ENCODE measurements at places on chromosomes 13 and 19.
A peak's percentile ranks its signal among the peaks of the same experiment; 100 is the strongest.

DNA sequence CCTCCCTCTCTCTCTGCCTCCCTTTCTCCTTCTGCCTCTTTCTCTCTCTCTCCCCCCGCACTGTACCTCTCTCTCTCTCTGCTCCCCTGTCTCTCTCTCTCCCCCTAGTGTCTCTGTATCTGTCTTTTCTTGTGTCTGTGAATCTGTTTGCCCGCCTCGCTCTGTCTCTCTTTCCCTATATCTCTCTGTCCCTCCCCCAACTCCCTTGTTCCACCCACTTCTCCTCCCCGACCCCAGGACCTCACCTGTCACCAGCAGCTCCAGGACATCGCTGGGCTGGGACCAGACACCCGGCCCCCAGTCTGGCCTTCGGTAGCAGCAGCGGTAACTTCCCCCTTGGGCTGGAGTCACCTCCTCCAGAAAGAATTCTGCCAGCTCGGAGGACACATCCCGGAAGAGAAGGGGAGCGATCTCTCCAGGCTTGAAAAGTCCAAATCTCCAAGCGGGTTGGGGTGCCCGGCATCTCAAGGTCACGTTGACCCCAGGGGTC, 3.9 kb downstream of the OSCAR start:
- H3K4me3 ChIP-seq = peak overlapping the region; percentile 62
- H3K27me3 ChIP-seq = peaks cover 31% of the 10 kb centered on the region
- H3K36me3 ChIP-seq = no peaks in the 10 kb centered on the region
- no peak overlapping the region for H3K27ac ChIP-seq

- no peak overlapping the region for H3K27ac ChIP-seq
- no peak overlapping the region for H3K4me3 ChIP-seq
- DNase-seq = no peak
- no peaks in the 10 kb centered on the region for H3K36me3 ChIP-seq
- no peaks in the 10 kb centered on the region for H3K27me3 ChIP-seq
Measured at GRCh38 chr19:33785795-33786194, 10.9 kb upstream of the KCTD15 start.

DNA sequence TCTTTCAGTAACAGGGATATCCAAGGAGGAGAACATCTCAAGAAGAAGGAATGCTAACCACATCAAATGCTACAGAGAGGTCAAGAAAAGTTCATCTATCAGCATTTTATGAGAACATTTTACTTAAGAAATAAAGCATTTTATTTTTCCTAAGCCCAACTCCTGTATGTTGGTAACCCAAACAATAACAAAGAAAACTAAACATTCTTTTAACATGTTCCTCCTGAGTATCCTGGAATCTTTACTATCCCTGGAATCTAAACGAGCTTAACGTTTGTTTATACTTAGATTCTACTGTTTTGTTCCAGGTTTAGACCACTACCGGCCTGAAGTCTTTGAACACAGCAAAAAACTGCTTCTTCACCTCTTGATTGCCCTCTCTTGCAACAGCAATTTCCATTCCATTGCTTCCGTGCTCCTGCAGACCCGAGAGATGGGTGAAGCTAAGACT, 89.7 kb downstream of the ZAR1L start:
- no peak overlapping the region for H3K4me3 ChIP-seq
- no peak overlapping the region for H3K27ac ChIP-seq
- no peaks in the 10 kb centered on the region for H3K27me3 ChIP-seq
- H3K36me3 ChIP-seq = no peaks in the 10 kb centered on the region
- no peaks in the 10 kb centered on the region for H3K4me1 ChIP-seq

DNA sequence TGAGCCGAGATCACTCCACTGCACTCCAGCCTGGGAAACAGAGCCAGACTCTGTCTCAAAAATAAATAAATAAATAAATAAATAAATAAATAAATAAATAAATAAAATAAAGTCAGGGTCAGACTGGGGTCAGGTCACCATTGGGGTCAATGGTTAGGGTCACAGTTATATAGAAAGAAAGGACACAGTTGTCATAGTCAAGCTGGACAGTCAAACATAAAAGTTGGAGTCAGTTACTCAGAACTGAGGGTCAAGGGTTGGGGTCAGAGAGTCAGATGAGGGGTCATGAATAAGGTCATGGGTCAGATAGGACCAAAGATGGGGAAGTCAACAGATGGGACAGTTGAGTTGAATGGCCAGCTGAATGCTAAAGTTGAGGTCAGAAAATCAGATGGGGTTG, 16.7 kb upstream of the EPOR start:
- DNase-seq = no peak
- H3K4me1 ChIP-seq = no peaks in the 10 kb centered on the region
- H3K36me3 ChIP-seq = peaks cover 4% of the 10 kb centered on the region
- no peaks in the 10 kb centered on the region for H3K27me3 ChIP-seq
- H3K4me3 ChIP-seq = no peak overlapping the region

DNA sequence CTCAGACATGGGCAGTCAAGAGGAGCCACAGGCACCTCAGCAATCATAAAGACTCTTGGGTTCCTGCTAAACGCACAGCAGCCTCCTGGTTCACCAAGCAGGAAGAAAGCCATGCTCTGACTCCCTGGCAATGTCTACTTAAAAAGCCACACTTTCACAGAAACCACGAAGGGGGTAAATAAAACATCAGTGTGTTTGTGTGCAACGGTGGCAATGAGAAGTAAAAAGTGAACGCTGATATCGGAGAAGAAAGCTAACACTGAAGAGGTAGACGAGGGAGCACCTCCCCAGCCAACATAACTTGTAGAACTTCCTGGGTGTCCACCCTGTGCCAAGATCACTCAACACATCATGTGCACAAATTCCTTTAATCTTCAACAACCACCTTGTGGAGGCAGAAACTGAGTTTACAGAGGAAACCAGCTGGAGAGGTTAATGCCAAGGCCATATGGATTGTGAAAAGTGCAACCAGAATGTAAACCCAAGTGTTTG, 30.2 kb downstream of the HSPH1 start:
- H3K4me1 ChIP-seq = no peaks in the 10 kb centered on the region
- no peak overlapping the region for H3K27ac ChIP-seq
- H3K36me3 ChIP-seq = peaks cover 29% of the 10 kb centered on the region
- no peak overlapping the region for H3K4me3 ChIP-seq
- no peaks in the 10 kb centered on the region for H3K27me3 ChIP-seq

GRCh38 chr13:78631077-78631476, 27.7 kb upstream of the POU4F1 start:
- no peaks in the 10 kb centered on the region for H3K27me3 ChIP-seq
- H3K36me3 ChIP-seq = peaks cover 54% of the 10 kb centered on the region
- no peak overlapping the region for H3K27ac ChIP-seq
- H3K4me1 ChIP-seq = no peaks in the 10 kb centered on the region
- DNase-seq = no peak

GRCh38 chr19:18843960-18844359, 12.2 kb downstream of the UPF1 start:
- no peak overlapping the region for H3K27ac ChIP-seq
- no peak for DNase-seq
- H3K36me3 ChIP-seq = peaks cover 21% of the 10 kb centered on the region
- H3K27me3 ChIP-seq = no peaks in the 10 kb centered on the region
- H3K4me3 ChIP-seq = no peak overlapping the region
- peaks cover 3% of the 10 kb centered on the region for H3K4me1 ChIP-seq

GRCh38 chr13:39840201-39840600, 184.7 kb downstream of the COG6 start:
- H3K27ac ChIP-seq = no peak overlapping the region
- DNase-seq = no peak
- H3K36me3 ChIP-seq = no peaks in the 10 kb centered on the region
- no peaks in the 10 kb centered on the region for H3K4me1 ChIP-seq
- no peak overlapping the region for H3K4me3 ChIP-seq

DNA sequence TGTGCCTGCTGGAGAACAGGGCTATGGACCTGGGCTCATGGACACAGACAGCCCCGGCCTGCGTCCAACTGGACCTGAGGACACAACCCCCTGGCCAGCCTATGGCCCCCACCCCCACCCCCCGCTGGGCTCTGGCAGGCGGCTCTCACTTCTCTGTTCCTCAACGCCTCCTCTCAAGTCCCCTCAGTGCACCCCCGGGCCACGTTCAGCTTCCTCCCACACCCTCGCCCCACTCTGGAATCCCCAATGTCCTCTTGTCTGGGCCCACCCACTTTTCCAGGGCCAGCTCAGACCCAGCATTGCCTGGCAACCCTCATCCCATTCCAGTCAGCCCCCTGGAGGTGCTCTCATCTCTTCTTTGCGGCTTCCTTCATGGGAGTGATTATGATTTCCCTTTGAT, 130.2 kb upstream of the SPACA7 start:
- no peaks in the 10 kb centered on the region for H3K27me3 ChIP-seq
- H3K36me3 ChIP-seq = no peaks in the 10 kb centered on the region
- H3K4me1 ChIP-seq = no peaks in the 10 kb centered on the region
- no peak overlapping the region for H3K27ac ChIP-seq

- H3K4me1 ChIP-seq = no peaks in the 10 kb centered on the region
- H3K27ac ChIP-seq = no peak overlapping the region
- H3K36me3 ChIP-seq = peaks cover 12% of the 10 kb centered on the region
Measured at GRCh38 chr19:11453468-11454341, 18.3 kb downstream of the PRKCSH start.

GRCh38 chr13:76783798-76784197, 102.4 kb downstream of the KCTD12 start:
- H3K4me1 ChIP-seq = no peaks in the 10 kb centered on the region
- DNase-seq = peak; percentile 71
- no peak overlapping the region for H3K4me3 ChIP-seq
- no peaks in the 10 kb centered on the region for H3K27me3 ChIP-seq
- no peak overlapping the region for H3K27ac ChIP-seq

GRCh38 chr13:70023516-70023915, 84.1 kb upstream of the ATXN8OS start:
- DNase-seq = no peak
- no peaks in the 10 kb centered on the region for H3K36me3 ChIP-seq
- H3K4me3 ChIP-seq = no peak overlapping the region
- peaks cover 5% of the 10 kb centered on the region for H3K4me1 ChIP-seq
- no peak overlapping the region for H3K27ac ChIP-seq

- H3K27me3 ChIP-seq = no peaks in the 10 kb centered on the region
- H3K27ac ChIP-seq = no peak overlapping the region
- no peak for DNase-seq
- no peaks in the 10 kb centered on the region for H3K36me3 ChIP-seq
Measured at GRCh38 chr19:2711172-2711874, 8.8 kb upstream of the GNG7 start.

DNA sequence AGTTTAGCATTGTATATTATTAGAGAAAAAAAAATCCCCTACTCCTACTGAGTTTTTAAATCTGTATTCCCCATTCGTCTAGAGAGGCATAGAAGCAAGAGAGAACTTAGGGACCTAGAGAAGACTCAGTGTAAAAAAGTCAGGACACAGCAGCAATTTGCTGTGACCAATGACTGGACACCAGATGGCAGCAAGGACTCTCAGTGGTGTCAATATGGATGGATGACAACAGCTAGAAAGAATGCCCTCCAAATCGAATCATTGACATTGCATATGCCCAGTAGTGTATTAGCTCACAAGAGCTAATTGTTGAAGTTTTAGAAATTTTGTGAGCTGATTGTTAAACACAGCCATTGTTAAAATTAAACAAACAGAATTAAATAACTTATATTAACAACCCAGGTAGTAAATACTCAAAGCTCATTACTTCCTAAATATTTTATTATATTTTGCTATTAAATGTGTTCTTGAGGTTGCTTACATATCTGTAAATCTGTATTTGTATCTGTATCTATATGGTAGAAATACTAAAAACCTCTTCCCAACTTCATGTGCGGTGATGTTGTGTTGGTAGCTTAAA, 43.9 kb downstream of the SIAH3 start:
- no peaks in the 10 kb centered on the region for H3K27me3 ChIP-seq
- H3K27ac ChIP-seq = no peak overlapping the region
- H3K4me3 ChIP-seq = no peak overlapping the region
- no peaks in the 10 kb centered on the region for H3K36me3 ChIP-seq
- H3K4me1 ChIP-seq = no peaks in the 10 kb centered on the region

- no peak overlapping the region for H3K4me3 ChIP-seq
- H3K27ac ChIP-seq = no peak overlapping the region
- H3K27me3 ChIP-seq = no peaks in the 10 kb centered on the region
- no peaks in the 10 kb centered on the region for H3K4me1 ChIP-seq
- DNase-seq = no peak
- no peaks in the 10 kb centered on the region for H3K36me3 ChIP-seq
Measured at GRCh38 chr19:6127716-6128335, 7.6 kb upstream of the ACSBG2 start.

- H3K36me3 ChIP-seq = peaks cover 32% of the 10 kb centered on the region
- H3K27ac ChIP-seq = no peak overlapping the region
- no peak overlapping the region for H3K4me3 ChIP-seq
- H3K4me1 ChIP-seq = no peaks in the 10 kb centered on the region
Measured at GRCh38 chr13:99516153-99516929, 15.1 kb downstream of the TM9SF2 start.

DNA sequence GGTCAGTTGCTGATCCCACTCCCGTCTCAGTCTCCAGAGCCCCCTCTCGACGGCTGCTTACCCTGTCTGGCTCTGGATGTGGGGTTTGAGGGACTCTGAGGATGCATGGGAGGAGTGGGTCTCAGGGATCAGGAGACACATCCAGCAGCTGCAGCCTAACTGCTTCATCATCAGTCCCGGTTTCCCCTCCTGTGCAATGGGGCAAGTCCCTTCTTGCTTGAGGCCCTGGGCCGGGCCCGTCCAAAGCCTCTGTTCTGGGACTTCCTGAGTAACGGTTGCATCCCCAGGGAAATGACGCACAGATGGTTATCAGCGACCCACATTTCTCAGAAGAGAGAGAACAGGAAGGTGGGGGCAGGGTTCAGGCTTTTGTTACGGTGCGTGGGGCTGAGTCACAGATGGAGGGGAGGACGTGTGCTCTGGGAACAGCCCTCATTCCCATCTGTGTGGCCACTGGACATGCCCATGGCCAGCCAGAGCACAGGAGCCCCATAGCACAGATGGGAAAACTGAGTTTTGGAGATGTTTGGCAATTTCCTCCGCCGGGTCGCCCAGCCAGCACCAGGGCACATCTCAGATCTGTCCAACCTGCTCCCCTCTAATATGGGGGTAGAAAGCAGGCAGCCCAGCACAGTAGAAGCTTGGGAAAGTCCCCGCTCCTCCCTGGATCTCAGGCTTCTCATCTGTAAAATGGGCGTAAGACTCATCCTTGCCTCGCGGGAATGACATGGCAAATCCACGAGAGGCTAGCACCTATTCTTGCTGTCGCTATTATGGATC, 19.3 kb downstream of the GNA15 start:
- no peak overlapping the region for H3K27ac ChIP-seq
- H3K4me1 ChIP-seq = no peaks in the 10 kb centered on the region
- H3K36me3 ChIP-seq = no peaks in the 10 kb centered on the region
- H3K27me3 ChIP-seq = no peaks in the 10 kb centered on the region
- no peak for DNase-seq
- no peak overlapping the region for H3K4me3 ChIP-seq

DNA sequence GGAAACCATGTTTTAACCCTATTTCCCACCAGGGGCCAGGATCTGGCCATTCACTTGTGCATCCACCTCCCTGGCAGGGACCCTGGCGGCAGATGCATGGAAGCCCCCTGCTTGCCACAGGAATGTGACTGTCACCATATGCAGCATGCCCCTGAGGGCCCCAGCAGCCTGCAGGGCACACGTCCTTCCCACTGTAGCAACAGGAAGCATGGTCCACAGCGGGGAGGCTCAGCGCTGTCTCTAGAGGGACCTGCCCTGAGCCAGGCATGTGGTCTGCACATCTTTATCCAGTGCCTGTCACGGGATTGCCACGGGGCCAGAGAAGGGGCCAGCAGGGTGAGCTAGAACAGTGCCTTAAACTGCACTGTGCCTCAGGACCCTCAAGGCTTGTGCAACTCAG, 34.9 kb upstream of the MCF2L start:
- DNase-seq = no peak
- H3K27ac ChIP-seq = no peak overlapping the region
- no peaks in the 10 kb centered on the region for H3K27me3 ChIP-seq
- H3K4me1 ChIP-seq = no peaks in the 10 kb centered on the region
- H3K36me3 ChIP-seq = no peaks in the 10 kb centered on the region
- no peak overlapping the region for H3K4me3 ChIP-seq
